OCI-LY7 (cell line): ENCODE measurements at places on chromosomes 5 and 9. TPM values are rescaled to one million over a fixed set of nuclear protein-coding genes. Genes with fewer than 3 reads are reported as not detected.

Gene GDF9
- total RNA-seq = 1.7 and 2.2 TPM in 2 replicates

Gene SVEP1
- total RNA-seq = not detected in 2 replicates

Gene PCDHA1
- not detected in 2 replicates for total RNA-seq

- DNase-seq = no peak
These were observed 697.3 kb downstream of the CETN3 start for GRCh38 chr5:89712134-89712700.

- no peak for DNase-seq
These were observed at the start of gene ARHGEF37 for GRCh38 chr5:149581192-149581861. Gene ARHGEF37 (plus strand): TSS chr5:149581498. CDS start chr5:149597770, 16,272 bp downstream.

GRCh38 chr5:154403234-154403633 is 42.6 kb upstream of the SAP30L start:
- DNase-seq = no peak

- DNase-seq = no peak
These were observed 367.3 kb upstream of the PAPPA start for GRCh38 chr9:115786321-115786720.

- DNase-seq = no peak
These were observed 100.2 kb upstream of the DMAC1 start for GRCh38 chr9:7899753-7900152.

DNA sequence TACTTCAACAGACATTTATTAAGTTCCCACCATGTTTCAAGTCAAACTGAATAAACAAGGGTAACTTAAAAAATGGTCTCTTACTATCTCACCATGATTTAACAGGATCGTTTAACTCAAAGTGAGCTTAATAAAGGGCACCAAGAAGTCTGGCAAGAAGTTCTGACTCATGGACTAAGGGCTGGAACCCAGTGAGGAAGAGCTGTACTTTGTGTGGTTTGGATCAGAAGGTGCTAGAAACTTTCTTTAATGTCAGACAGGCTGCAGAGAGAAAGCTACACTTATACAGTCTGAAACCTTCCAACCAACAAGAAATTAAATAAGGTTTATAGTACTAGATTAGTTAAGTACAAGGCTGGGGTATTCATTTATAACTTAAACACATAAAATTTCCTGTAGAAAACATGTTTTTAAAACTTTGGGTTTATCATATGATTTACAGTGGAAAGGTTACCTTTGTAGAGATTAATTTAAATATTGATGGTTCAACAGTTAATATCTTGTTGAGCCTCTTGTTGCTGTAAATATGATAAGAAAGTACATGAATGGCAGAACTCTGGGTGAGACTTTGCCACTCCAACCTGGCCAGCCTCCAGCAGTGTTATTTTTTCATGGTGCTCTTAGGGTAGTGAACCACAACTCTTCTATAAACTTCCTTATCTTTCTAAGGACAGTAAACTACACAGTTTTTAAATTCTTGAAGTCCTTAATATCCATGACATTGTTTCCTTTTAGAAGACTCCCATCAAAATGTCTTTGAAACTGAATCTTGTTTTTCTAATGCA is 162.8 kb downstream of the MAN2A1 start:
- no peak for DNase-seq

- no peak for DNase-seq
These were observed 8.3 kb downstream of the OLFM1 start for GRCh38 chr9:135095470-135096407.

GRCh38 chr5:112127861-112128260 is 291.2 kb downstream of the EPB41L4A start:
- DNase-seq = no peak
